ENCODE measurements at places on chromosomes 12 and 14.
A peak's percentile ranks its signal among the peaks of the same experiment; 100 is the strongest.

DNA sequence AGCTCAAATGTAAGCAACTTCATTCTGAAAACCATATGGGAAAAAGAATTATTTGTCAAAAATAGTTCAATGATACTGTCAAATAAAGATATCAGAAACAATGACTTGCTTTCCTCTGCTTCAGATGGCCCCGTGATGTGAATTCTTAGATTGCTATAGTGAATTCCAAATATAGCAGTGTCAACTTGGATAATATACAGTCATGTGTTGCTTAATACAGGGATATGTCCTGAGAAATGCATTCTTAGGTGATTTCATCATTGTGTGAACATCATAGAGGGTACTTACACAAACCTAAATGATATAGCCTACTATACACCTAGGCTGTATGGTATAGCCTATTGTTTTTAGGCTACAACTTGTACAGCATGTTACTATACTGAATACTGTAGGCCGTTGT, 108.7 kb upstream of the MIS18BP1 start:
- DNase-seq: no peak

DNA sequence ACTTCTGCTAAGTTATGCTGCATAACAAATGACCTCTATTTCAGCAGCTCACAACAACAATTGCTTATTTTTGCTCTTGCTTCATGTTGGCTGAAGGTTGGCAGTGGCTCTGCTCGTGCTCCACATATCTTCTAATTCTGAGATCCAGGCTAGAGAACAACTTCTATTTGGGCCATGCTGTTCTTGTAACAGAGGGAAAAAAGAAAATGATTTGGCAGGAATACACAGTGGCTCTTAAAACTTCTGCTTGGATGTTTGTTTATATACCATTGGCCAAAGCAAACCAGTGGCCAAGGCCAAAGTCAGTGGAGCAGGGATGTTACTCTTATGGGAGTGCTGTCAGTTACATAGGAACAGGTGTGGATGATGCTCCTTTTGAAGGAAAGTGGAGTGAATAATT, 32.1 kb downstream of the GPHN start:
- DNase-seq: no peak

- DNase-seq: no peak
Observed at GRCh38 chr12:111314953-111315539, 53.8 kb downstream of the PHETA1 start.

DNA sequence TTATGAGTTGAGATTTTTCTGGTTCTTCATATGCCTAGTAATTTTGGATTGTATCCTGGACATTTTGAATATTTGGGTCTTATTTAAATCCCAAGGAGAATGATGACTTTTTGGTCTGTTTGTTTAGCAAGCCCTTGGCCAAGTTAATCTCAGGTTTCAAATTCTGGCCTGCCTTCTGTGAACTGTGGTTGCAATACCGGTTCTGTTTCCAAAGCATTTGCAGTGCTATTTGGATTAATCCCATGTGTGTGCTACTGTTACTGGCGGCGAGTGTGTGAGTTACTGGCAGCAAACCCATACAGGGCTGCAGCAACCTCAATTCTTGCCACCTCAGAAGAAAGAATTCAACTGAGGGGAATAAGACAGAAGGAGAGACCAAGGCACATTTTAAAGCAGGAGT, 51.1 kb downstream of the TMEM260 start:
- DNase-seq: no peak

DNA sequence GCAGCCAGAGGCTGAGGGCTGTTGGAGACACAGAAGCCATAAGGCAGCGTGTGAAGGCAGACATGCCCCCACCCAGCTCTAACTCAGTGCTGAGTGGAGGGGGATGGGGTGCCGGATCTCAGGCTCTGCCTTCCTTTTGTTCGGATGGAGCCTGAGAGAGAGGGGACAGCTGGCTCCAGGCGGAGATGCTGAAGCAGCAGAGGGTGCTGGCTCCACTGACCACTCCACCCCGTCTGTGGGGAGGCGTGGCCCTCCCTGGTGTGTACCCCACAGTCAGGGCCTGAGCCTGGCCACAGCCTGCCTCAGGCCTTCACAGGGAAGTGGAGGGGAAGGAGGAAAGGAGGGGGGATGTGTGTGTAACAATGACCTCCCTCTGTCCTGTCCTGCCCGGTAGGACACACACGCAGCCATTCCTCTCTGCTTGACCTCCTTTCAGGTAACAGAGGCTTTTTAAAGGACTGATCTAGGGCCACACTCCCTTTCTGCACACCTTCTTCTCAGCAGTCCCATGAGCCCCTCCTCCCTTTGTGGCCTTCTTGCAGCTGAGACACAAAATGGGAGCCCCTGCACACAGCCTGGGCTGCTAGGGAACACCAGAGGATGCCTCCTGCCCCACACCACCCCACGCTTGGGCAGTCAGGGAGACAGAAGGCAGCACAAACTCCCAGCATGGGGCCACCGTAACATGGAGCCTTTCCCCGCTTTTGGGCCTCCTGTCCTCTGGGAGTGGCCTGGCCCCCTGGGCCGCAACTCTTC, 9.6 kb upstream of the ENDOU start:
- DNase-seq: no peak

DNA sequence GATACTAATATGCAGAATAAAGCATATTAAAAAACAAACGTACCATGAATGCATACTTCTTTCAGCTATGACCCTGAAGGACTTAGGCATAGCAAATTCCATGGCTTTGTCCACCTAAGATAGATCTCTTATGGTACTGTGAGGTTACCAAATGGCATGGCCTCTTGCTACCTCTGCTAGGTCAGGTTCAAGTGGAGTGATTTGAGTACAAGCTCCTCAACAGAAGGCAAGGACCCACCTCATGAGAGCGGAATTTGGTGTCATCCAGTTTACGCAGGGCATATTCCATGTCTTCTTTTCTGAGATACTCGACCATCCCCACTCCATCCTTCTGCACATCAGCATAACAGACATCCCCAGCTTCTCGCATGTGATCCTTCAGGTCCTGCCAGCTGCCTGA, 5.8 kb downstream of the SRSF9 start:
- DNase-seq: no peak

GRCh38 chr14:37150414-37150813, 22.0 kb downstream of the SLC25A21 start:
- DNase-seq: peak; percentile 37

DNA sequence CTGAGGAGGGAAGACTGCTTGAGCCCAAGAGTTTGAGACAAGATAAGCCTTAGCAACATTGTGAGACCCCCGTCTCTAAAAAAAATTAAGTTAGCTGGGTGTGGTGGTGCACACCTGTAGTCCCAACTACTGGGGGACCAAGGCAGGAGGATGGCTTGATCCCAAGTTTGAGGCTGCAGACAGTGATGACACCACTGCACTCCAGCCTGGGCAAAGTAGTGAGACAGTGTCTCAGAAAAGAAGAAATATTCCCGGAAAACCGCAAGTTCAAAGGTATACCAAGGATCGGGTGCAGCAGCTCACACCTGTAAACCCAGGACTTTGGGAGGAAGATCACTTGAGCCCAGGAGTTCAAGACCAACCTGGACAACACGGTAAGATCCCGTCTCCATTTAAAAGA, 5.8 kb downstream of the PTGES3 start:
- DNase-seq: no peak

- DNase-seq: no peak
Observed at GRCh38 chr12:77629141-77629540, 201.6 kb upstream of the NAV3 start.

- no peak for DNase-seq
Observed at GRCh38 chr12:132327336-132328171, 1.8 kb downstream of the GALNT9 start.

DNA sequence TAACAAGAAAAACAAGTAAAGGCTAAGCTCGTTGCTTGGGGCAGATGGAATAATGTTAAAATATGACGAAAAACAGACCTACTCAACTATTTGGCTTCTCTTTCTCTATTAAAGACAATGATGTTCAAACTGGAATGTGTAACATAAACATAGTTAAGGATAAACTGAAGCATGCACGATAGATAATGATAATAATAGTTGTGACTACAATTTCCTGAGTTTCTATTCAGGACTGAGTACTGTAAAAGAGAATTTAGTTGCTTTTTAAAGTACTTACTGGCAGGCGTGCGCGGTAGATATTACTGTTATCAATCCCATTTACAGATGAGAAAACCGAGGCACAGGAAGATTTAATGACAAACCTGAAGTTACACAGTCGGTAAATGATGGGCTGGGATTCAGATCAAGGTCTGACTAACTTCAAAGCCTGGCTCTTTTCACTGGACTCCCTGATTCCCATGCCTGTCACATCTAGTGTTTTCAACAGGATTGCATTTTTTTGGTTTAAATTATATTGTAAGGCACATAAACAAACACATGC, 103.0 kb downstream of the CRADD start:
- DNase-seq: no peak

- DNase-seq: no peak
Observed at GRCh38 chr12:29024117-29024516, 125.0 kb upstream of the FAR2 start.

- DNase-seq: no peak
Observed at GRCh38 chr12:92438641-92439419, 264.0 kb upstream of the PLEKHG7 start.

DNA sequence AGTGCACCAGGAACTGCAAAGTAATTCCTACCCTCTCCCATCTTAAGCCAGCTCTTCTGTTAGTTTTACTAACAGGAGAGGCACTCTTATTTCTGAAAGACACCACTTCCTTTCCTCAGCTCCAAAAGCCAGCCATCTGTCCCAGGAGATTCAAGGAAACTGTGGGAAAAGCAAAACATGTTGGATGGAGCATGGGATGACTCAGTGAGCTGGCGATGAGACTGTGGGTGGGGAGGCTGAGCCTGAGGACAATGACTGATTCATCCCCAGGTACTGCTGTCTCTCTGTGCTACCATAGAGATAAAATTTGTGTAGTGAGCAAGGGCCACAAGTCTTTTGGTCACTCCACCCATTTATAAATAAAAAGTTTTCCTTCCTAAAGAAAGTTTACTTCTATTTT, 141.4 kb downstream of the MYRFL start:
- no peak for DNase-seq

DNA sequence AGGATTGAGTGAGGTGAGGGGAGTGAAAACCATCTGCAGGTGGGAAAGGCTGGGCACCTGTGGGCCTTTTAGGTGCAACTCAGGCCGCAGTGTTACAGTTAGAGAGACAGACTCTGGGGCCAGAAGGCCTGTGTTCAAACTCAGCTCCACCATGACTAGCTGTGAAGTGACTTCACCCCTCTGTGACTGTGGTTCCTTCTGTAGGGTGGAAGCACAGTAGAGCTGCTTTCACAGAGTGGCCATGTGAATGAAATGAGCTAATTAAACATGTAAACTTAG, 25.0 kb downstream of the RBM19 start:
- no peak for DNase-seq

DNA sequence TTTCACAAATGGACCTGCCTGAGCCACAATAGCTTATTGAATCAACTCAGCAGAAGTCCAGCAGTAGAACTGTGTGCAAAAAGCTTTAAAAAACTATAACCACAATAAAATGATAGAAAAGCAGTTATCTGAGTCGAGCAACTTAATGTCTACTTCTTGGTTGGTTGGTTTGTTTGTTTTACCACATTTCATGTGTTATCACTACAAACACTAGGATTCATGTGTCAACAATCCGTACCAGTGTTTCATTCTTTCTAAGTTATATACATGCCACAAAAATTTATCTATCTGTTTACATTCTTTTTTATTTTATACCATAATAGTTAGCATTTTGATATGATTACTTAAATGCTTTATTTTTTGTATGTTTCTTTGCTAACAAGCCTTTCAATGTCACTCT, 339.0 kb downstream of the KCNH5 start:
- peak; percentile 17 for DNase-seq

- DNase-seq: no peak
Observed at GRCh38 chr14:81272317-81272716, 51.6 kb upstream of the GTF2A1 start.

GRCh38 chr12:121196902-121197301, 13.0 kb upstream of the P2RX4 start:
- no peak for DNase-seq

- DNase-seq: peak; percentile 58
Observed at GRCh38 chr14:67526676-67527459, 6.2 kb upstream of the PLEKHH1 start.

GRCh38 chr12:203462-204260, 10.3 kb downstream of the SLC6A12 start:
- DNase-seq: no peak

GRCh38 chr12:13154831-13155230, 41.7 kb upstream of the EMP1 start:
- DNase-seq: no peak

DNA sequence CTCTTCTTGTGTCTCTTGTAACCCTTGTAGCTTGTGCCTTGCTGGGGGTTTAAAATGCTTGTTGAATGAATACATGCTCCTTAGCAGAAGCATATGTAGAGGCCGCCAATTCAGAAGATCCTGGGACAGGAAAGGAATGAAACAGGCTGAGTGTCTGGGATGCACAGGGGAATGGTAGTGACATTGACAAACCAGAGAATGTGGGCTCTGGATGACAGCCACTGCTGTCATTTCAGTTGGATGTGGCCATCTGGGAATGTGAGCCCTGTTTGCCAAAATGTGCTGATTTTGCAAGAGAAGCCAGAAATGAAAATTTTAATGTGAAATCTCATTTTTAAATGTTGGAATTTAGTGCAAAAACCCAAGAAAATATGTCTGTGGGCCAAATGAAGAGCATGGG, 136.8 kb downstream of the DACT1 start:
- no peak for DNase-seq

DNA sequence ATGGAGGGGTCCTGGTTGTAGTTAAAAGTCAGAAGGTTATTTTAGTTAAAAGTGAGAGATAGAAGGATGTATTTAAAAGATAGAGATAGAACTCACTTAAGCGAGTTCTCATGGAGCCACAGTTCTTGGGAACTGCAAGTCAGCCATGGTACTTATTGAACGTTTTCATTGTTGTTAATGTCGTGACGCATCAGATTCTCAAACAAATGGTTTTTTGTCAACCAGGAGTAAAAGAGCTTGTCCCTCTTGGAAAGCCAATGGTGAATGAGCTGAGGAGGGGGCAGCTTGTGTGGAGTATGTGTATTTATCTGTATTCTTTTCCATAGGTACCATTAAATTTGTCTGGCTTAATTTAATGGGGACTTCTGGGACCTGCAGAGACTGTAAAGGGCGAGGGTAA, 68.6 kb downstream of the FIGNL2 start:
- no peak for DNase-seq

- DNase-seq: no peak
Observed at GRCh38 chr12:44655846-44656245, 220.3 kb downstream of the NELL2 start.

DNA sequence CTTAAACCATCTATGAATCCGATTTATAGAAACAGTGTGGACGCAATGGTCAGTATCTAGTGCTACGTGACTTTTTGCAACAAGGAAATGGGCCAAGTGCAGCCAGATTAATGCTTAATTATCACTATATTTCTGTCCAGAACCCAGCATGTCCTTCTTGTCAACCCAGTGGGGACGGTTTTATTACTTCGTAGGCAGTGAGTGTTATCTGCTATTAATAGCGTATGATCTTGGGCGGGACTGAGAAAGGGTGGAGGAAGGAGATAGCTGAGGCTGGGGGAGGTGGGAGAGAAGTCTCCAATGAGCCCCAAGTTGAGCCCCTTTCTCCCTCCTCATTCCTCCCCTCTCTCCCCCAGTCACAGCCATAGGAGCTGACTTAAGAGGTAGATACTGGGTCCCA, 59.7 kb upstream of the FAM222A start:
- DNase-seq: no peak

- DNase-seq: no peak
Observed at GRCh38 chr12:66080791-66081190, 49.8 kb downstream of the LLPH start.

All from COR-L47 (cell line).